ENCODE measurements at places on chromosomes 1 and 21.
A peak's percentile ranks its signal among the peaks of the same experiment; 100 is the strongest.

- no peak for DNase-seq
Measured at GRCh38 chr1:206955476-206956451, 9.5 kb upstream of the PIGR start.

GRCh38 chr1:230082211-230082610, 15.2 kb downstream of the GALNT2 start:
- DNase-seq: no peak

DNA sequence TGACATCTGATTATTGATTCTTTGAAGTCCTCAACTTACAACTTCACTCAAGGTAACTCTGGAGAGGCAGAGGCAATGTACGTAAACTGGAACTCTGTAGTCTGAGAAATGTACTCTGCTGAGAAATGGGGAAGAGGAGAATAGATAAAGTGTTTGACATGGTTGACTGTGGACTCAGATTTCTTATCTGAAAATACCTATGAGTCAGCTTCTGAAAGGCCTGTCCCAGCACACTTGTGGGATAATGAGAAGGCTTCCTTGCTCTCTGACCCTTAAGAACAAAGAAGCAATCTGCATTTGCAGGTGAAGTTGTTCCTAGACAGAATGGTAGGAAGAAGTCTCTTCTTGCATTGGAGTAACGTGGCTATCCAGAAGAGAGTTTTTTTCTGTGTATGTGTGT, 1573.5 kb downstream of the BRINP3 start:
- DNase-seq: no peak

- DNase-seq: no peak
Measured at GRCh38 chr21:17045214-17045853, 467.5 kb upstream of the CXADR start.

GRCh38 chr1:171206978-171207355, 21.9 kb downstream of the FMO2 start:
- no peak for DNase-seq

DNA sequence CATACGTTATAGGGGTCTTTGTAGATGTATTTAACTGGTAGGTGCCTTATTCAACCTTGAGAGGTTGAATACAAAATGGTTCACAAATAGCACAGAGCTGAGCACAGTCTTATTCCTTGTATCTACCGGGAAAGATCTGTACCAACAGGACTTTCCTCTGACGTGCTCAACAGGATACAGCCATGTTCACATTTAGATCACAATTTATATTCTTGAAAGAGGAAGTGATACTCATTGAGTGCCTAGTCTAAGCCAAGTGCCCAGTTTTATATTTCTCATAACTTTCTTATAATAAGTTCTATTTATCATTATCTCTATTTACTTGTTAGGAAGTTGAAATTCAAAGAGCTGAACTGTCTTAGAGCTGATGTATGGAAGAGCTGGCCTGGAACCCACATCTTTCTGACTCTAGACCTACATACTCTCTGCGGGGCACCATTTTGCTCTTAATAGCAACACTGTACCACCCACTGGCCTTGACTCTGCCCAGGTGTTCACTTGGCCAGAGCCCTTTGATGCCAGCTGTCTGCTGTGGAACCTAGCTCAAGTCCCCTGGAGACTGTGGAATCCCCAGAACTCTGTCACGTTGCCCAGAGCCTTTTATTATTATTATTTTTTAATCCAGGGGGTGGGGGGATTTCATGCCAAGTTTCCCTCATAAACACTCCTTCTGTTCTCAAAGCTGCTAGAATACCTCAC, 156.2 kb downstream of the TPR start:
- DNase-seq: no peak

- no peak for DNase-seq
Measured at GRCh38 chr1:170313306-170313705, 167.5 kb downstream of the NTMT2 start.

DNA sequence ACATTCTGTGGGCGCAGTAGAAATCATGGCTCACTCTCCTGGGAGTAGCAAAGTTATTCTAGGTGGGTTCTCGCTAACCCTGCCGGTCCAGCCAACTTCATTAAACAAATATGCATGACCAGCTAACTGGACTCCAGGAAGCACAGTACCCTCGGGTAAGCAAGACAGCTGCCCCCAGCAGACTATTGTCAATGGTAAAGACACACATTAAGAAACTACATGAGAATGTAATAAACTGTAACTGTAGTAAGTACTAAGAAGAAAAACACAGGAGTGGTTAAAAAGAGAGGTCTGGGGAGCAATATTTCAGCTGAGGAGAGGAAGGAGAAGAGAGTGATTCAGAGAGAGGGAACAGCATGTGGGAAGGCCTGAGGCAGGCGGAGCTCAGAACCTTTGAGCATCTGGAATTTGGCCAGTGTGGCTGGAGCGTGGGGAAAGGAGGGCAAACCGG, 7.4 kb downstream of the SLC2A5 start:
- DNase-seq: no peak

- peak; percentile 87 for DNase-seq
Measured at GRCh38 chr1:15525050-15526020, 1.3 kb upstream of the DNAJC16 start.

DNA sequence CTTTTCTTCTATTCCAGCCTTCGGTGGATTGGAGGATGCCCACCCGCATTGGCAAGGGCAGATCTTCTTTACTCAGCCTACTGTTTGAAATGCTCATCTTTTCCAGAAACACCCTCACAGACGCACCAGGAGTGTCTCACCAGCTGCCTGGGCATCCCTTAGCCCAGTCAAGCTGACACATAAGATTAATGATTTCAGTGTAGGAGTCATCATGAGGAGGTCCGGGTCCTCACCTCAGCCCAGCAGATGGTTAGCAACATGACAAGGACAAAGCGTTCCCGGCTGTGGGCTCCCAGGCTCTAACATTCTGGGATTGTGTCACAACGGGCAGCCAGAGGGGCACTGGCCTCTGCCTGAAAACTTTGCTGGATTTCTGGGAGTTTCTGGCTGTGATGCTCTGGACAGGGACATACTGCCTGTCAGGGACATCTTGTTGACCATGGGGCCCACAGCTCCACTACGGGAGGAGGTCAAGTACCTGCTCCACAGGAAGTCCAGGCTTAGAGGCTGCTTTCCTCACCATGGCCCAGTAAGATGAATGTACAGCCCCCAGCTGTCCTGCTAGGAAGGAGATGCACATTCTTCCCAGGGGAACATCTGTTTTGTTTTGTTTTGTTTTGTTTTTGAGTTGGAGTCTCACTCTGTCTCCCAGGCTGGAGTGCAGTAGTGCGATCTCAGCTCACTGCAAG, 204.0 kb upstream of the COA6 start:
- DNase-seq: no peak

- DNase-seq: no peak
Measured at GRCh38 chr1:108815566-108815965, 41.3 kb downstream of the AKNAD1 start.

DNA sequence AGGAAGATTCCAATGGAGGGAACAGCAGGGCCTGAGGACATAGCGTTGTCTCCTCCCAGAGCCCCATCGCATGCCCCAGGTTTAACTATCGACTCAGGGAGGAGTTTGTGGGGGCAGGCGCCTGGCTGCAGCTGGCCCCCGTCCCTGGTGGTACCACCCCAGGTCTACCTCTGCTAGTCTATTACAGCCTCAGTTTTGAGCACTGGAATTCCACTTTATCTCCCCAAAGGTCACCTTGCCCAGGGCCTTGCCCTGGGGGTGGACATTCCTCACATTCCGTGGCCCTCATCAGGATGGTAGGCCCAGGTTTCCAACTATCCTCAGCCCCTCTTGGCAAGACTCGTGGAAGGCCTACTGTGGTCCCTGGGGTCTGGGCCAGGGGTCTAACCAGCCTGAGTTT, 65.4 kb upstream of the SSBP3 start:
- no peak for DNase-seq

- no peak for DNase-seq
Measured at GRCh38 chr1:56295949-56296929, 283.1 kb downstream of the PLPP3 start.

DNA sequence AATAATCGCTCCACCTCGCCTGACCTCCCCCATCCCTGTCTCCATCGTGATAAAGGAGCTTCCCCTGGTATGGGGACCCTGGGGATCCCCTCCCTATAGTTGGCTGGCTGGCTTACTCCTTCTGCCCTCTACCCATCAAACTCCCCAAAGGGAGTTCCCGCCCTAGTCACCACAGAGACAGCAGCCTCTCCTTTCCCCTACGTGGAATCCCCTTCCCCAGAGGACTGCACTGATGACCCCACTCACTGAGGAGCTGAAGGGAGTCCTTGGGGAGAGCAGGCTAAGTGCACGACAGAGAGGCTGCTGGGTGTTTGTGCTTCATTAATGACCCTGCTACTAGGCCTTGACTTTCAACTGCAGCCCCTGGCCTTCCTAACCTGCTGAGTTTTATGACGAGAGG, 1.9 kb downstream of the CADM3 start:
- no peak for DNase-seq

DNA sequence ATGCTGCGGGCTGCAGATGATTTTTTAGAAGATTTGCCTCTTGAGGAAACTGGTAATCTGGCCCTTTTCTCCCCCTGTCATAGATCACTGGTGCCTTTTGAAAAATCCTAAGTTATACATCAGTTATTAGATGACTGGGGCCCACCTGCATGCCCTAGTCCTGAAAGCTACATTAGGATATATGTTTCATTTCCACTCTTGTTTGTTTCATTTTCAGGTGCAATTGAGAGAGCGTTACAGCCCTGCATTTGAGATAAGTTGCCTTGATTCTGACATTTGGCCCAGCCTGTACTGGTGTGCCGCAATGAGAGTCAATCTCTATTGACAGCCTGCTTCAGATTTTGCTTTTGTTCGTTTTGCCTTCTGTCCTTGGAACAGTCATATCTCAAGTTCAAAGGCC, 8.1 kb upstream of the IFI44 start:
- no peak for DNase-seq

DNA sequence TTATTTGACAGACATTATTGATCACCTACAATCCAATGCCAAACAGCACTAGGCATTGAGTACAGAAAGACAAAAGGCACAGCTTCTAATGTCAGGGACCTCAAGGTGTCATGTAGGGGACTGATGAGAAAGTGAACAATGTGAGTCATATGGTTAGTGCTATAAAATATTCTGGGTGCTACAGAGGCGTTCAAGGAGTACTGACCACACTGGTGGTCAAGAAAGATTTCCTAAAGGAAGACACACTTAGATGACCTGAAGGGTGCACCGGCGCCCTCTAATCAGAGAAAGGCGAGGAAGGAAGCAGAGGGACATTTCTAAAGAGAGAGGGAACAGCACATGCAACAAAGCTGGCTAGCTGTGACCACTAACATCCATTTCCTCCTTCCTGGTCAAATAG, 64.9 kb upstream of the F3 start:
- no peak for DNase-seq

DNA sequence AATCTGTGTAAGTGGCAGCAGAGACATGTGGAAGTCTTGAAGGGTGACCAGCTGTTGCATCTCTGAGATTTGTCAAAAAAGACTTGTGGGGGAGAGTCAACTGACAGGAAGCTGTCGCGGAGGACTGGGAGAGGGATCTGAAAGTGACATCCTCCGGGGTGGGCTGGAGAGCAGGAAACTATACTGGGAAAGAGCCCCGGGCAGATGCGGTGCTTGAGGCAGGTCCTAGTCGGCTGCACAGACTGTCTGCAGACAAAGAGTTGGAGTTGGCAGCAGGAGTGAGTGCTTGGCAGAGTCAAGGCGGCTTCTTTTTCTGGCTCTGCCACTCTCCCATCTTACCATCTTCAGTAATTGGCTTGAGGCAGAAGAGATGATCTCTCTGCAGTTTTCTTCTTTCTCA, 294.0 kb upstream of the C1orf87 start:
- no peak for DNase-seq

DNA sequence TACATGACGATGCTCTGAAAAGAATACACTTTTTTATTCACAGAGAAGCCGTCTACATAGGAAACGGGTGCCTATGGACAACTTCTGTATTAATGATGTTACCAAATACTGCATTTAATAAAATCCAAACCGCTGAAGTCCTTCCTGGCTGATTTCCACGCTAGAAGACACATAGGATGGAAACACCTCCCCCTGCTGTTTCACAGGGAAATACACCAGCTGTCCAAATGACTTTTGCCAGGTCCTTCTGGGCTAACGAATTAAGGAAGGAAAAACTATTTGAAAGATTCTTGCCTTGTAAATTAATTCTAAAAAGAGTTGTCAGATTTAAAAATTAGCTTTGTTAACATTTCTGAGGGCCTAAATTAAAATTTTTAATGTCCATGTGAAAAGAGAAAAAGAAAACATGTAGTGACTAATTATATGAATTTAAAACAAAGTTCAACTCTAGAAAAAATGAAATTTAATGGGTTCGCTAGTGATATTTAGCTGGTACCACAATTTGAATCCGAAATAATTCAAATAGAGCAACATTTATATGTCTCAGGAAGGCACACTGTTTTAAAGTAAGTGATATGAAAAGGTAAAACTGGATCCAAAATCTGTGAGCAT, 146.0 kb downstream of the RERE start:
- DNase-seq: peak; percentile 45

- DNase-seq: no peak
Measured at GRCh38 chr1:45848714-45849113, 45.3 kb downstream of the MAST2 start.

DNA sequence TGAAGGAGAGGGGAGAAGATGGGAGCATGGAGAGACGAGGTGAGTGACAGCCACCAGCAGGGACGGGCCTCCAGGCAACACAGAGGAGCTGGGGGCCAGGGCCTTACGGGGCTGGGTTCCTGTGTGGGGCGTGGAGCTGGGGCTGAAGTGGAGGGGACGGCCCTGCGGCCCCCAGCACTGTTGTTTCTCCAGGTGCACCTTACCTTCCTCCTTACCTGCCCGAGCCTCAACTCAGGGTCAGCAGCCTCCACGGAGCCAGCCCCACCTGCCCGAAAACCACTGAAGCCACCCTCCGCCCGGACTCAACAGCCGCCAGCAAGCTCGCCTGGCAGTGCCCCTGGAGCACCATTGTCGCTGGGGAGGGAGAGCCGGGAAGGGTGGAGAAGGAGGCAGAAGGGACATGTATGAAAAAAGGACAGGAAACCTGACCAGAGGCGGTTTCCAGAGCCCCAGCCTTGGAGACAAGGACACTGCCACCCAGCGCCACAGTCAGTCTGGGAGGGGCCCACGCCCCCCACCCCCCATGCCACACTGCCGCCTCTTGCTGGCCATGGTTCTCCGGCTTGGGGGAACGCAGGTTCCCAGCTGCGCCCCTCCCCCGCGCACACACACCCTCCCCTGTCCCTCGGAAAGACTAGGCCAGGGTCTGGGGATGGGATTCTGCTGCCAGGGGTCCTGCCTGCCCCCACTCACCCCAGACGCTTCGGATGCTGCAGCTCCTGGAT, 10.6 kb downstream of the PLA2G2F start:
- DNase-seq: no peak

- no peak for DNase-seq
Measured at GRCh38 chr1:196255762-196256161, 352.5 kb downstream of the KCNT2 start.

- no peak for DNase-seq
Measured at GRCh38 chr1:156033011-156033410, 12.3 kb upstream of the SSR2 start.

DNA sequence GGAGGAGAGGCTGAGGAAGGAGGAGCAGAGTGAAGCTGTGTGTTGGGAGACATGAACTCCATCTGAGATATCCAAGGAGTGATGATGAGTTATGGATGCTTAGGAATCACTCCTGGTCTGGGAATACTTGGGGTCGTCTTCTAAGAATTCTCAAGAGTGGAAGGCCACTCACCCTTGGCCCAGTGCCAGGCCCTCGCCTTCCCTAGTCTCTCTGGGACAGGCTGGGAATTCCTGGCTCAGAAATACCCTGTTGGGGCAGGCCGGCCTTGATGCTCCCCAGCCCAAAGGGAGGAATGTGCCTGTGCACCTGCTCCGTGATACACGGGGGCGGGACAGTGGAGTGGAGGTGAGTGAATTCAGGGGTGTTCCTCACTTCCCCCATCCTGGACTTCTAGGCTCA, 12.6 kb upstream of the LMNA start:
- no peak for DNase-seq
